ENCODE measurements at places on chromosomes 3 and 15.

GRCh38 chr3:60920519-60920918 is 330.7 kb downstream of the FHIT start:
- no peak for DNase-seq

GRCh38 chr3:185942907-185943759 is 5.3 kb upstream of the TRA2B start:
- peak; percentile 87 for DNase-seq

DNA sequence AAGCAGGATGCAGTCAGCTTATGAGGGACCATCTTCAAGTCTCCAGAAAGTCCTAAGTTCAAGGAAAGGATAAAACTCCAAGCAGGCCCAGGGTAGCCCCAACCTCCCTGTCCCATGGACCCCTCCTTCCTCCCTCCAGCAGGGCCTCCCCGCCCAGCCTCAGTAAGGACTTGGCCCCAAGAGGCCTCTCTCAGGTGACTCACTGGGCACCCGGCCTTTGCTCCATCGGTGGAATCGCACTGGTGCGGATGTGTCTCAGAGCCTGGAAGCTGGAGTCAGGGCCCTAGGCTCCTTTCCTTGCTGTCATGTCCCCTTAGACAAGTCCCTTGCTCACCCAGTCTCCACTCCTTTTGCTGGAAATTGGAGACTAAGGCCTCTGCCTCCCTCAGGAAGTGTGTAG is 114.4 kb upstream of the RNF7 start:
- no peak for DNase-seq

DNA sequence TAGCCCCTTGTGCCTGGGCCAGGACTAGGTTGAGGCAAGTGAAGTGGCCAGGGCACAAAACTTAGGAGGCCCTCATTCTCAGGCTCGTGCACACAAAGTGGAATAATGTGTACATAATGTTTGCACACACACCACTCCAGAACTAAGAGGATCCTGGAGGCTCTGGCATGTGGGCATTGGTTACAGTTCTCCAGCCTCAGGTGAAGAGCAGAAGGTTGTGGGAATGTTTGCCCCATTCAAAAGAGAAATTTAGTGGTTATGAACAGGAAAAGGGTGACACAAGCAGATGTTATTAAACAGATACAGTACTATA is 31.3 kb downstream of the ASB7 start:
- no peak for DNase-seq

DNA sequence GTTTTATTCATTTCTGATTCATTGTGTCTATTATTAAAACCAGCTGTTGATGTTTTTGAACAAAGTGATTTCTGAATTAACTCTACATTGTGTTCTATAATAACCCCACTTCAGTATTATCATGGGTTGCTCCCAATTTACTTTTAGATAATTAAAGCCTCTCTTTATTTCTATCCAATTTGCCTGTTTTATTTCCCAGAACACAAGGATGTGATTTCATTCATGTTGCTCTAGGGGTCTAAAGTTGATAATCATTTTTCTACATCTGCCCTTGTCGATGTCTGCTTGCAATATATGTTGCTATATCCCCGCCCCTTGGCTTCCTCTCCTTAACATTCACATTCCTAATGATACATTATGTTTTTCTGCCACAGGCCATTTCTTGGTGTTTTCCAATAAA is 747.3 kb downstream of the CADM2 start:
- no peak for DNase-seq

GRCh38 chr3:30790150-30790549 is 104.3 kb downstream of the GADL1 start:
- DNase-seq, result no peak
